ENCODE measurements at places on chromosomes 3 and 15.

DNA sequence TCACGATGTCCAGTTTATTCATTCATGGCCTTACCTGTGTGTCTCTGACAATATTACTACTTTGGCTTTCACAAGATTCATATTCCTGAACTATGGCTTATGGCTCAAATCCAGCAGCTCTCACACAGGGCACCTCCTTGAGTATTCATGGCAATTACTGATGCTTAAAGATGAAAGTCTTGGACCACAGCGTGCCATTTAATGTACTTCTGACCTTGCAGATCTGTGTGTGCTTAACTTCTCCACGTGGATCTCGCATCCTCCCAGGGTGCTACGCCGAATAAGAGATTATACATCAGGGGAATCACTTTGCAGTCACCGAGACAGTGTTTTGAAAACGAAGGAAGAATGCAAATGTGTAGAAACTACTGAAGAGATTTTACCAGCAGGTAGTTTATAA lies 147.5 kb downstream of the TNIK start:
- DNase-seq, result no peak

DNA sequence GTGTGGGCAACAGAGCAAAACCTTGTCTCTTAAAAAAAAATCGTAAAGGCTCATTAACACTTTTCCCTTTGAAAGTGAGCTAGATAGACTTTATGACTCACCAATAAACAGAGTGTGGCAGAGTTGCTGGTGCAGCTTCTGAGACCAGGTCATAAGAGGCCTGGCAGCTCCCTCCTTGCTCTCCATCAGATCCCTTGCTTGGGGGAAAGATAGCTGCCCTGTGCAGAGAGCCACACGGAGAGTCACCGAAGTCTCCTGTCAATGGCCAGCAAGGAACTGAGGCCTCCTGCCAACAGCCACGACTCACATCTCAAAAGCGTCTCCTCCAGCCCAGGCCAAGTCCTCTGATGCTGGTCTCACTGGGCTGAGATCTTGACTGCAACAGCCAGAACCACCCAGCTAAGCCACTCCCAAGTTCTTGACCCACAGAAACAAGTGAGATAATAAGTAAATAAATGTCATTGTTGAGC lies 8.7 kb upstream of the GP9 start:
- DNase-seq, result no peak

GRCh38 chr3:42013691-42014457 lies 52.0 kb upstream of the ULK4 start:
- DNase-seq, result no peak

GRCh38 chr3:31785734-31786133 lies 195.3 kb downstream of the OSBPL10 start:
- DNase-seq, result no peak

DNA sequence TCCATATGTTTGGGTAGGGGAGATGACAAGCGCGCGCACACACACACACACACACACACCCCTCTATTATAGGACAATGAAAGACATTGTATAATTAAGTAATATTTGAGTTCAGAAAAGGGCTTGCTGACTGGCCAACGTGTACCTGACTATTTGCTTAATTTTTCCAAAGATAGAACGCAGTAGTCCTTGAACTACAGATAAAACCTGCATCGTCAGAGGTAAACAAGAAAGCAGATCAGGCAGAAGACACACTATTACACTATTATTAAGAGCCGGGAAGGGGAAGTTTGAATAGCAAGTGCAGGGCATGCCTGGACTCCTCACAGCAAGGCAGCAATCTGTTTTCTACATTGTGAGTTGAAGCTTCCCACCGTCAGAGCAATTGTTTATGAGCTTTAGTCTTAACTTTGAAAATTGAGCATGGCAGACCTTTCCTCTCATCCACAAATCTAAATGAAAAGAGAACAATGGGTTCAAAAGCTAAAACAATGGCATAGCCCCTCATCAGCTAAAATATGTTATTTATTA lies 427.7 kb downstream of the GABRG3 start:
- DNase-seq, result no peak

GRCh38 chr3:65322910-65323309 lies 635.1 kb upstream of the ADAMTS9 start:
- no peak for DNase-seq

GRCh38 chr3:38455639-38456430 lies 2.1 kb downstream of the ACVR2B start:
- DNase-seq, result no peak

GRCh38 chr3:142272200-142272891 lies 47.0 kb upstream of the GK5 start:
- no peak for DNase-seq

- no peak for DNase-seq
Observed at GRCh38 chr3:129992781-129993180, 18.3 kb downstream of the TRH start.

DNA sequence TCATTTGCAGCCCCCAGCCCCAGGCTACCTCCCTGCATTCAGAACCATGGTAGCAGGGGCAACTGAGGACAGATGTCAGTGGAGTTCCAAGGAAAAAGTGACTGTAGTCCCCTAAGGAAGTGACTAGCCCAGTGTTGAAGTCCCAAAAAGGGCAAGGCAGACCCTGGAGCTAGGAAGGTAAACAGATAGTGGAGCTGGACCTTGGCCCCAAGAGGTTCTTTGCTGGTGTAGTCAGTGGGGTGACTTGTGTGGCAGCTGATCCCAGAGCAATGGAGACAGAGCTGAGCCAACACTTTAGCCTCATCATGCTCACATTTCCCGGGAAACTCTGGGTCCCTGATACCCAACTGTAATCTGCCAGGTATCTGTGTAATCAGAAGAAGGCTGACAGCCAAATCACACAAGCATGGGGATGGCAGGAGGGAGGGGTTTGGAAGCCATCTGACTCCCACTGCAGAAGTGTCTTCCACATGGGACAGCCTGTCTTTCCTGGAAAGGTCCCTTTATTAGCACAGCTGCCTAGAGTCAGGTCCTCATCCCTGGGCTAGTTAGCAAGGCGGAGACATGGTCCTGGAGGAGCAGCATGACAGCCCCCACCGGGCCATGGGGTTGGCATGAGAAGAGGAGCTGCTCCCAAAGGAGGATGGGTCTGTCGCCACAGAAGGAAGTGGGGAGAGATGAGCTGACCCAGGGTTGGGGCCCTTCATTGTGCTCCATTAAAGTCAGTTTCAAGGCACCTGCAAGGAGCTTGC lies 39.8 kb downstream of the PXYLP1 start:
- DNase-seq, result no peak

DNA sequence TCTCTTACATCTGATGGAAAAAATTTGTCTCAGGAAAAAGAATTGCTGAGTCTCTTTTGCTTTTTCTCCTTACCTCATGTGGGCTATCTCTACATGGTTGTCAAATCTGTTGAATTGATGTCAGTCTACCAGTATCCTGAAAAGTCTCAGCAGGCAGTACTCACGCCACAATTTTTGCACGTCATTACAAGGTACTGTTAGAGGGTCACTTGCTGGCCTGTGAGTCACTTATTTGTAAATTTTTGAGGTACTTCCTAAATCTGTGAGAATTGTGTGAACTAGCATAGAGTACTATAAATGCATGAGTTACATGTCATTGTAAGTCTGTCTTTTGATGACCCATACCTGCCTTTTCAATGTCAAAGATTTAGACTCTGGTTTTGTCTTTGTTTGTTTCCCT lies 15.9 kb downstream of the HPS3 start:
- no peak for DNase-seq

- DNase-seq, result no peak
Observed at GRCh38 chr3:122875547-122876127, 80.8 kb downstream of the SLC49A4 start.

DNA sequence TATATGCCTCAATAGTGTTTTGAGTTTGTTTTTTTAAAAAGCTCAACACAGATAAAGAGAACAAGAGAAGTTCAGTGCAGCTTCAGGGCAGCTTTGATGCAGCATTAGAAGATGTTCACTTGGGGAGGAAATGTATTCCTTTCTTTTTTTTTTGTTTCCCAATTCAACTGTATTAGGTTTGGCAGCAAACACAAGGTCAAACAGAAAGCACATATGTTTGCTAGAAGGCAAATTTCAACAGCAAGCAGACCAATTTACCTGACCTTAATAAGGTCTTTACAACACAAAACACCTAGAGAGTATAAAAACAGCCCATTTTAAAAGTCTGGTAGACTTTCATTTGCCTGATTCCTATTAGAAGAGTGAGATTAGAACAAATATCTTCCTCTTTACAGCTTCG lies 7.3 kb upstream of the CDAN1 start:
- no peak for DNase-seq

DNA sequence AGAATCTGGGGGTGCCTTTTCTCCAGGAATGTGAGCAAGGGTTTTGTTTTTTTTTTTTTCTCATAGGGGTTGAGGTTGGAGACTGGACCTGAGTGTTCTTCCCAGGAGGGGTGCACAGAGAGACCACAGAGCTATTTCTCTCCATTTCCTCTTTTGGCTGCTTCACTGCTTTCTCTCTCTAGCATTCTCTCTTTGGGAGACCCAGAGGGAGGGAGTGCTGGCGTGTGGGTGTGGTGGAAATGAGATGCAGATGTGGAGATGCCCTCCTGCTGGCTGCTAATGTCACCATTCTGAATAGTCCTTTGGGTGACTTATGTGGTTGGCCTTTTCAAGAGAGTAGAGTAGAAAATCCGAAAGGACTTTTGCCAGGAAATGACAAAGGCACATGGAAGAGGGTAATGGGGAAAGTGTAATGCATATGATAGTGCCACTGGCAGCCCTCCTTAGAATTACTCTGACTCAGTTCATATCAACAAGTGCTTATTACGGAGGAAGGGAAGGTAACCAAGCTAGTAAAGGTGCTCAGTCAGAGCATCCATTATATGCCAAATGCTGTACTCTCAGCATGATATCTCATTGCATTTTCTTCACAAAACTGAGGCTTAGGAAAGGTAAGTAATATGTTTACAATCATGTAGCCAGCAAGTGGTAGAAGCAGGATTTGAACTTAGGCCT lies 1.9 kb downstream of the SYN2 start:
- no peak for DNase-seq

GRCh38 chr15:54026891-54027290 lies 48.6 kb downstream of the UNC13C start:
- DNase-seq, result no peak

DNA sequence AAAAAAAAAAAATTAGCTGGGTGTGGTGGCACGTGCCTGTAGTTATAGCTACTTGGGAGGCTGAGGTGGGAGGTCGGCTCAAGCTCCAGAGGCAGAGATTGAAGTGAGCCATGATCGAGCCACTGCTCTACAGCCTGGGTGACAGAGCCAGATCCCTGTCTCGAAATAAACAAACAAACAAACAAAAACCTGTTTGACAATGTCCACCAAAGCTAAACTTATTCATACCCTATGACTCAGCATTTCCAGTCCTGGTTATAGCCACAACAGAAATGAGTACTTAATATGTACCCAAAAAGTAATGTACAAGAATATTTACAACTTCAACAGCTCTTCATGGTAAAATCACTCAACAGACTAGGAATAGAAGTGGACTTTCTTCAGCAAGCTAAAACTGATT lies 31.1 kb downstream of the SERP1 start:
- no peak for DNase-seq

GRCh38 chr3:69872783-69873378 lies 126.7 kb upstream of the SAMMSON start:
- no peak for DNase-seq

DNA sequence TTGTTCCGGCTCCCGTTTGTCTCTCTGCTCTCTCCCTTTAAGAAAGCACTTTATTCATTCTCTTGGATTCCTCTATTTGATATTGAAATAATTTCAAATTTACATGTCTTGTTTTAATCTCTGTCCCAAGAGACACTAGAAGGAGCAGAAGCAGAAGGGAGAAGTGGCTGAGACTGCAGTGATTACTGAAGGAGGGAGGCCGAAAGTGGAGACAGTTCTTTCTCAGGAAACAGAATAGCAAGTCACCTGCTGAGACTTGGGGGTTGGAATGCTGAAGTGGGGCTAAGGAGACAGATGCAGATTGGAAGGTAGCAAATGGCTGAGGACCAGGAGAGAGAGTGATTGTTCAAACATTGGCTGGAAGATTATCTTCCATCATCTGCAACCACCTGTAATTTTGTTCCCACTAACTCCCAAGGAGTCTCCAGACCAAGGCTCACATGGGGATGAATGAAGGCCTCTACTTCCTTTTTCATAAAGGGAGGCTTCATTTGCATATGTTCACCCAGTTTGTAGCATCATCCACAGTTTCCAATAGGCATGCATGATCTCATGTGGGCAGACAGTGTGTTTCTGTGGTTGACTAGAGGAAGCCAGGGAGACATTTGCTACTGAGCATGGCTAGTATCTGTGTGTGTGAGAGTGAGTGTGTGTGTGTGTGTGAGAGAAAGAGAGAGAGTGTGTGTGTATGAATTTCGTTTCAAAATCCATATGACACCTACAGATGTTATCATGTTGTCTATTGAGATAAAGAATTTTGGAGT lies 24.0 kb downstream of the LTF start:
- no peak for DNase-seq

DNA sequence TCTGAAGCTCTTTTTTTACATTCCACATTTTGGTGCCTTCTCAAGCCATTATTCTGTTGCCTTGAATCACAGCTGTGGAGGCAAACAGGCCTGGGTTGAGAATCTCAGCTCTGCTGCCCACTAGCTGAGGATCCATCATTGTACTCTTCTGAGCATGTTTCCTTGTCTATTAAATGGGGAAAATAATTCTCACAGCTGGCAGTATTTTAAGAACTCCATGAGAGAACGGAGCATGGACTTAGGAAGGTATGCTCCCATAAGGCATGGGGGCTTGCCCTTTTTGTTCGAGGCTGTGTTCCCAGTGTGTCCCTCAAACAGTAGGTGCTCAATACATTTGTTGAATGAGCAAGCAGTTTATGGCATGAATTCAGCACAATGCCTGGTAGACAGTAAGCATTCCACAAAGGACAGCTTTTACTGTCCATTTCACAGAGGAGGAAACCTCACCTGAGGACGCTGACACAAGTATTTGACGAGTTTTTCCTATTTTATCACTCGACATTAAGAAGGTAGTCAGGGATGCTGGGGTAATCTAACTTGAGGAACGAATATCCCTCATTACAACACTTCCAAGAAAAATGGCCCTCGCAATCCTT lies 2.1 kb upstream of the PTPRG start:
- DNase-seq, result no peak

GRCh38 chr3:52315006-52315405 lies 1.1 kb upstream of the DNAH1 start:
- no peak for DNase-seq

GRCh38 chr15:76529911-76530310 lies 193.3 kb downstream of the ISL2 start:
- DNase-seq, result no peak

GRCh38 chr3:124084022-124084881 lies 92.3 kb upstream of the ROPN1 start:
- DNase-seq, result no peak

DNA sequence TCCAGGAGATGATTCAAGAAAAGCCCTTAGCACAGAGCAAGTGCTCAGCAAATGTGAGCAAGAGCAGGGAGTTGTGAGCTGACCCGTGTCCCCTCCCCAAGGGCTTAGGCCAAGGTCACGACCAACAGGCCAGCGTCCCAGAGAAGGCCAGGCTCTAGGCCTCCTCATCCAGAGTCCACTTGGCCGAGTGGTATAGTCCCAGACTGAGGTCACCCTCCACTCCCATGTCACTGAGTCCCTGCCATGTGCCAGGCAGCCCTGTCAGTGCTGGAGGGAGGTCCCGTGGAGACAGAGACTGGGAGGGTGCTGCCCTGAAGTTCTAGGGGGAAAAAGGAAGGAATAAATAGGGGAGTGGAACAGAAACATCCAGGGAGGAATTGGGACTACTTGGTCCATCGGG lies 44.0 kb downstream of the TPRA1 start:
- DNase-seq, result no peak

GRCh38 chr3:8371085-8371551 lies 130.5 kb upstream of the LMCD1 start:
- no peak for DNase-seq

Data from pulmonary artery endothelial cell (primary cell).